ENCODE measurements at places on chromosomes 7 and 10.

DNA sequence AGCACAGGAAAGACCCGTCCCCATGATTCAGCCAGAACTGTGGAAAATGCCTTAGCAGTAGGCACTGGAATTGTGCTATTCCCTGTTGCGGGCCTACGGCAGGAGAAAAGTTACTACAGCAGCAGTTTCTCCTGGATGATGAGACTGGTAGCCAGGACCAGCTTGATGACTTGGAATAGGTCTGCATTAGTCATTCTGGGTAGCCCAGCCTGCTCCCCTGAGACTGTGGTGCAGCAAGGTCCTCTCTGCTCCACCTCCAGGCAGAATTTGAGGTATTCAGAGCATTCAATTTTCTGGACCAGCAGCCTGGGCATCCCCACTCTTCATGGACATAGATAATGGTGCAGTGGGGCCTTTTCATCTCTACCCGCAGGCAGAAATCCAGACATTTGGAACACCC lies 490.0 kb downstream of the SH2D4B start:
- DNase-seq, result no peak

GRCh38 chr7:154532771-154533170 lies 470.2 kb downstream of the PAXIP1 start:
- no peak for DNase-seq

DNA sequence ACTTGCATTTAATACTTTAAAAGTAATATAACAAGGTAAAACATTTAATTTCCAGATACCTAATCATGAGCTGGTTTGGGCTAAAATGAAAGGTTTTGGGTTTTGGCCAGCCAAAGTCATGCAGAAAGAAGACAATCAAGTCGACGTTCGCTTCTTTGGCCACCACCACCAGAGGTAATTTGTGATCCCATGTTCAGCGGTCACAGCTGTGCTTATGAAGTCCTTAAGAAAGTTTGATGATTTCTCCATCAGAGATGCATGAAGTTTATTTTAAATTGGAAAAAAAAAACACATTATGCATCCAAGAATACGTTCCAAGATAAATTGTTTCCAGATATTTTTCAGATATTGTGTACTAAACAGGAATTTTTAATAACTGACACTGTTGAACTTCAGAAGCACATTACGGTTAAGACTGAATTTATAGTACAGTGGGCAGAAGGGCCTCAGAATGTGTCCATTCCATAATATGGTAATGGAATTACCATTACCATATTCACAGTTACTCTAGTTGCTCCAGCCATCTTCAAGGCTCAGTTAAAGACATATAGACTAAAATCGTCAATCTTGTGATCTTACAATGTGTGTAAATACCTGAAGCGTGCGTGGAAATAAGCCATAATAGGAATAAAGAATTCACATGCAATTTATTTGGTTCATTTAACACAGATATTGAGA lies 106.8 kb downstream of the ZMYND11 start:
- DNase-seq, result no peak

- DNase-seq, result no peak
Measured at GRCh38 chr7:116403265-116403664, 96.3 kb upstream of the CAV2 start.

- no peak for DNase-seq
Measured at GRCh38 chr7:88638583-88638982, 120.9 kb upstream of the ZNF804B start.

GRCh38 chr7:66739477-66739876 lies 1.1 kb upstream of the RABGEF1 start:
- DNase-seq, result no peak

- no peak for DNase-seq
Measured at GRCh38 chr7:12731775-12732174, 44.3 kb downstream of the ARL4A start.

DNA sequence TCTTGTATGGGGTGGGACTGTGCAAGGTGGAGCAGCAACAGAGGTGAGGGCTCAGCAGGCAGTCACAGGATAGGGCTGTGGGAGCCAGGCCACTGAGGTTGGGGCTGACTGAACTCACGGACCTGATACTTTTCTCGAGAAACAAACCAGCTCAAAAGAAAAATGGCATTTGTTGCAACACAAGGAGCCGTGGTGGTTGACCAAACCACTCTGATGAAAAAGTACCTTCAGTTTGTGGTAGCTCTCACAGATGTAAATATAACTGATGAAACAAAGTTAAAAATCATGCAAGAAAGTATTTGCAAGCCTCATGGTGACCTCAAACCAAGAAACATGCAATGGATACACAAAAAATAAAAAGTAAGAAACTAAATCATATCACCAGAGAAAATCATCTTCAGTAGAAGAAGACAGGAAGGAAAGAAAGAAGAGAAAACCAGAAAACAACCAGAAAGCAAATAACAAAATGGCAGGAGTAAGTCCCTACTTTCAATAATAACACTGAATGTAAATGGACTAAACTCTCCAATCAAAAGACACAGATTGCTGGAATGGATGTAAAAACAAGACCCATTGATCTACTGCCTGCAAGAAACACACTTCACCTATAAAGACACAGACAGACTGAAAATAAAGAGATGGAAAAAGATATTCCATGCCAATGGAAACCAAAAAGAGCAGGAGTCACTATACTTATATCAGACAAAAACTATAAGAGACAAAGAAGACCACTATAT lies 48.9 kb upstream of the DUSP5 start:
- no peak for DNase-seq

DNA sequence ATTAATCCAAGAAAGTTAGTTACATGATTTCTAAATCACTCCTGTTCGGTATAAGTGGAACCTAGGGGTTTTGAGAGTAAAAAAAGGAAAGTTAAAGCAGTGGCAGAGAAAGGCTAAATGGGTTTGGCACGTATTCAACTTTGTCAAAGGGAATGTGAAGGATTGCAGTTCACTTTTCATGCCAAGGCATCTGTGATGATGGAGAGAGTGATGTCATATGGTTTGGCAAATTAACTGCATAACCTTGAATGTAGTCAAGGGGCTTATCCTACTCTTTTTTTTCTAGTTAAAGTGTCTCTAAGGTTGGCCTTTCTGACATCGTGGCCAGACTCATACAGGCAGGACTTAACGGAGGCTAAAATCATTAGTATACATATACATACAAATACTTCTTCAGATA lies 277.8 kb downstream of the EXOC4 start:
- DNase-seq, result no peak

GRCh38 chr7:100091411-100092181 lies 2.8 kb downstream of the COPS6 start:
- DNase-seq, result no peak

Data from GF-D8 (cell line).